Activated gamma-delta T cell treated with Interleukin-2 at 50 U/mL for 16 hours (primary cell): ENCODE measurements at places on chromosomes 2 and 18.

GRCh38 chr2:180312542-180312941 is 305.4 kb upstream of the CWC22 start:
- no peak for DNase-seq

GRCh38 chr2:71235930-71236587 is 9.2 kb upstream of the PAIP2B start:
- DNase-seq = no peak

- DNase-seq = no peak
These were observed 215.3 kb downstream of the CALCRL start for GRCh38 chr2:187232749-187233148.

DNA sequence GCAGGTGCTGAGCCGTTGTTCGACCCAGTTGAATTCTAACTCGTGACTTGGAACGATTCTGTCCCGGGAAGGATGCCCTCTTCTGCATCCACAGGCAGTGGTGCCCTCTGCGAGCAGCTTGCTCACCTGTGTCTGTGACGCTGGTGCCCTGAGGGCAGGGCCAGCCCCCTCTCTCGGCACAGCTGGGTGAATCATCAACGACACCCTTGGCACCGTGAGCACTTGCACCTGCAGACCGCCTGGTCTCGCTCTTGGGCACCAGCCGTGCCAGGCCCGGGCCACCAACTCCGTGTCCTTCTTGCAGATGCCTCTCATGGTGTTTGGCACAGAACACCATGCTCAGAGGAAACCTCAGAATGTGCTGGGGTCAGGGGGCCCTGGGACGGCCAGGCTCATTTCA is 75.0 kb downstream of the SLC66A2 start:
- DNase-seq = no peak

DNA sequence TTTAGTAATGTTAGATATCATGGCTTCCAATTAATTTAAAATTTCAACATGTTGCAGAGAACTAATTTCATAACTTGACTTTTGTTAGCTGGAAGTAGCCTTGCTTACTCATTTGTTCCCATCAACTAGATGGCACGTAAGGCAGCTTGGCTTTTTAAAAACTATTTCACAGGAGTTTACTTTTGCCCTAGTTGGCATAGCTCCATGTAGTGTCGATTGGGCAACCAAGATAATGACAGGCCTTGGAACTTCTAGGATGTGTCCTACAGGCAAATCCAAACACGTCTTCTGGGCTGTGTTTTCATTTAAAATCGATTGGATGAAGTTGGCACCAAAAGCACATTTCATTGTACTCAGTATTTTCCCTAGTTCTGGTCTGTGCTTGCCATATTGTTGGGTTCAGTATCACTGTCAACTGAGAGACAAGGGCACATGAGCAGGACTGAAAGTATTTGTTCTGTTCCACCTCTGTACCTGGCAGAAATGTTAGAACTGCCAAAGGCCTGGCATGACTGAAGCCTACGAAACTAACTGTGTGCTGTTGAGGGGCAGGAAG is 29.4 kb downstream of the HADHB start:
- no peak for DNase-seq

- no peak for DNase-seq
These were observed 21.9 kb upstream of the USP14 start for GRCh38 chr18:136433-136832.

DNA sequence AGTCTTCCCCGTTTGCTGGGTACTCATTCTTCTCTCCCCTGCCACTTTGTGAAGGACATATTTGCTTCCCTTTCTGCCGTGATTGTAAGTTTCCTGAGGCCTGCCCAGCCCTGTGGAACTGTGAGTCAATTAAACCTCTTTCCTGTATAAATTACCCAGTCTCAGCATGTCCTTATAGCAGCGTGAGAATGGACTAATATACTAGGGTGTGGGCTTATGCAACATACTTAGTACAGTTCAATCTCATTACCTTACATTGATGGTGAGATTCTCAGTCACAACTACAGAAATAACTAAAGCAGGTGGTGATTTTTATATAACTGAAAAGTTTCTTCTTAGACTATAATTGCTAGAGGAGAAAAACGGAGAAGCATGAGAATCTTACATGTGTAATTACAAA is 237.9 kb upstream of the MMADHC start:
- DNase-seq = no peak

DNA sequence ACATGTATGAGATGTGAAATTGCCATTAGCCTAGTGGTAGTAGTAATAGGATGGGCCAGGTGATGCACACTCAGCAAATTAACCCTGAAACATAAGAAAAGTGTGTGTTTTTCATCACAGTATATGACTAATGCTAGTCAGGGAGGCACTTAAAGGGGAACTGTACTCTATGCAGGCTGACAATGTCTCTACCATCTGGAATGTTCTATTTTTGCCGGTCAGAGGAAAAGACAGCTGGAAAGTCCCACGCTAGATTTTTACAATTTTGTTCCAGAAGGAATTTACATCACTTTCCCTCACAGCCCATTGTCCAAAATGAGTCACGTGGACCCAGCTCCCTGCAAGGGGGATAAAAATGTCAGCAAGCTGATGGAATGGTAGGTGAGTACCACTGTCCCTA is 746.3 kb upstream of the CHAC2 start:
- DNase-seq = no peak

DNA sequence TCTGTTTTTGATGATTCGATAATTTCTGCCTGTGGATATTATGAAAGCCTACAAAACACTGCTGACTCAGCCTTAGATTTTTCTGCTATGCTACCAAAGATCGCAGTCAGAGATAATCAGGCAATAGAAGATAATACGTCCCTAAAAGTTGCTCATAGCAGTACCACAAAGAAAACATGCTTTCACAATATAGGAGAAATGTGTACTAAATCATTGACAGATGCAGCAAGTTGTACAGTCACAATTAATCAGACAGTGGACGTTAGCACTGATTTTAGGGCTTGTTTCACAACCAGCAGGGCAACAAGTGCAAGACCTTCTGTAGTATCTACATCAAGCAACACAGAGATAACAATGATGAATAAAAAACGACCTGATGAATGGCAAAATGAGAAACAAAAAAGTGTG is 19.5 kb downstream of the RBM44 start:
- DNase-seq = no peak

DNA sequence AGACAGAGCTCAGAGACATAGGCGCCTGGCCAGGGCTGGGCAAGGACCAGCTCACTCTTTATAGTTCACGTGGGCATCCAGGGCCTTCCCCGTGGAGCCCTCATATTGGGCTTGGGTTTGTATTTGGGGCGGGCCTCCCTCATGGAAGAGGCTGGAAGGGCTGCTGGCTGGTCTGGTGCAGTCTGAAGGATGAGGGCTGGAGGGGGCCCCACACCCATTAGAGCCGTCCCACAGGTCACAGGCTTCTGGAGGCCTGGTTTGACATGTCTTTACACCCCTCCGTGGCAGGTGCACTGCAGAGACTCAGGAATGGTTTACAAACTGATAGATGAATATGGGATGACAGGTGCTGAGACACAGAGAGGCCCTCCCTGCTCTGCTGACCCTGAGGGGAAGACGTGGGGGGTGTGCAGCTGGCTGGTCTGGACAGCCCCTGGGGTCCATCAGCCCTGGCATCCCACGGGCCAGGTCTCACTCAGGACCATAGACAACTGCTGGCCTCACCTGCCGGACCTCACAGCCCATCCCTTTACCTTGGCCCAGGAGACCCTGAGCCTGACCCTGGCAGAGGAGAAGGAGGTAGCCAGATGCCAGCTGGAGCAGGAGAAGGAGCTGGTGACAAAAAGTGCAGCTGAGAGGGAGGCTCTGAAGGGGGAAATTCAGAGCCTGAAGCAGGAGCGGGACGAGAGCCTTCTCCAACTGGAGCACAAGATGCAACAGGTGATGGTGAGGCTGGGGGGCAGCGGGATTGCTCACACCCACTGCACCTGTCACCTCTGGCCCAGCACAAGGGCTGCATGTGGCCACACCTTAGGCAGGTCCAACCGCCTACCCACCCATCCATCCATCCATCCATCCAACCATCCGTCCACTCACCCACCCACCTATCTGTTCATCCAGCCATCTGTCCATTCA is 43.9 kb downstream of the CROCC2 start:
- DNase-seq = no peak

- no peak for DNase-seq
These were observed 4.1 kb downstream of the TCF23 start for GRCh38 chr2:27152796-27153464.

GRCh38 chr2:9422321-9423099 is 818 bp downstream of the ITGB1BP1 start:
- DNase-seq = peak; percentile 38

- DNase-seq = no peak
These were observed 216.0 kb downstream of the DSEL start for GRCh38 chr18:67300498-67300897.

DNA sequence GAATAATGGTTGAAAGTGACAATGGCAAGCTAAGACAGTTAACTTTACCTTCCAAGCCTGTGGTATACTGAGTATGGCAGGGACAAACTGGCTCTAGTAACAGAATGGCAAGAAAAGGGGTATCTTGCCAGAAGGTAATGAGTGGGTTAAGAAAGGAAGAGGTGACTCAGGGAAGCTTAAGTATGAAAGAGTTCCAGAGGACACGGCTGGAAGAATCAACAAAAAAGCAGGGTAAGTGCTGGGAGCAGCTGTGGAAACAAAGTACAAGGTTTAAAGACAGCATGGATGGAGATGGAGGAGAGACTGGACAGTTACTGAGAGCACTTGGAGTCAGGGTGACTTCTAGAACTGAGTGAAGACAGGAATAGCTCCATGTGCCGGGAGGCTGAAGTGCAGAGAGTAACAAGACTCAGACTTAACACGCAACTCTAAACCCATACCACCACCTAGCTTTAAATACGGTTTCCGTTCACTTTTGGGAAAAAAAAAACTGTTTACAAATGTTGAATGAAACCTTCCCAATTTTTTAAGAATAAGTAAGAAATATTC is 69.0 kb downstream of the REV1 start:
- DNase-seq = no peak

GRCh38 chr2:134739236-134739878 is 20.6 kb upstream of the TMEM163 start:
- DNase-seq = no peak

GRCh38 chr2:152166633-152167032 is 8.9 kb downstream of the STAM2 start:
- no peak for DNase-seq

DNA sequence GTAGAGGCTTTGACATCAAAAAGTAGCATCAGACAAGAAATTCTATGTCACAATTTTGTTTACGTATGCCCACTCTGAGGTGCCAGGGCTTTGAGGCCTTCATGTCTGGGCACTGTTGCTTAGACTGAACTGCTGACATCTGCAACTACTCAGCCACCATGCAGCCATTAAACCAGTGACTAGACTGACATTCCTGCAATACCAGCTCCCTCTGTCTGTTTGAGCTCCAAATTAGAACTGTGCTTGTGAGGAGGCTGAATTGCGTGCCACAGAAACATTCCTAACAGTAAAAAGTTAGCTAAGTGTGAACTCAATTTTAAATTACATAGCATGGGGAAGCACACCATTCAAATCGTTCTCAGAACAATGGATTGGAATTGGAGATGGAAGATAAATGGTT is 163.2 kb downstream of the INSIG2 start:
- no peak for DNase-seq

DNA sequence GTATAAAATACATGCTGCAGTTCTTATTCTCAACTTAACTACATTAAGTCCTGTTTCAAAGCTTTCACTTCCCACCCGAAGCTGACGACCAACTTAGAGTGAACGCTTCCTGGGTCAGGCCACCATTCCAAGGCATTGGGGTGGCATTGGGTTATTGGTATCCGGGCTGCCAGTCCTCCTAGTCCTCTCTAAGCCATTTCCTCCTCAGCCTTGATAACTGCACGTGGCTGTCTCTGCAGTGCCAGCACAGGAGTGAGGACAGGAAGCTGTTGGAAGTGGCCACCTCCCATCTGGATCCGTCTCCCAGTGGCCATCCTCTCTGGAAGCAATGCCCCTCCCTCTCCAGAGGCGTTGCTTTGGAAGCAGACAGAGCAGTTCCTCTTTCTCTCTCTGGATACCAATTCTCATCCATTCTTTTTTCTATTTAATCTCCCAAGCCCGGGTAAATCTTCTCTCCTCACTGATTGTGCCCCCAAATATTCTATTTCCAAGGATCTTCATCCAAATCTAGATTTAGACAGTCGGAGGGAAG is 354.7 kb downstream of the EIPR1 start:
- no peak for DNase-seq

GRCh38 chr2:119683713-119684443 is 4.9 kb downstream of the TMEM177 start:
- no peak for DNase-seq

- DNase-seq = no peak
These were observed 217.3 kb downstream of the ETAA1 start for GRCh38 chr2:67614454-67614853.

- DNase-seq = no peak
These were observed 25.5 kb upstream of the IL37 start for GRCh38 chr2:112885506-112885902.

DNA sequence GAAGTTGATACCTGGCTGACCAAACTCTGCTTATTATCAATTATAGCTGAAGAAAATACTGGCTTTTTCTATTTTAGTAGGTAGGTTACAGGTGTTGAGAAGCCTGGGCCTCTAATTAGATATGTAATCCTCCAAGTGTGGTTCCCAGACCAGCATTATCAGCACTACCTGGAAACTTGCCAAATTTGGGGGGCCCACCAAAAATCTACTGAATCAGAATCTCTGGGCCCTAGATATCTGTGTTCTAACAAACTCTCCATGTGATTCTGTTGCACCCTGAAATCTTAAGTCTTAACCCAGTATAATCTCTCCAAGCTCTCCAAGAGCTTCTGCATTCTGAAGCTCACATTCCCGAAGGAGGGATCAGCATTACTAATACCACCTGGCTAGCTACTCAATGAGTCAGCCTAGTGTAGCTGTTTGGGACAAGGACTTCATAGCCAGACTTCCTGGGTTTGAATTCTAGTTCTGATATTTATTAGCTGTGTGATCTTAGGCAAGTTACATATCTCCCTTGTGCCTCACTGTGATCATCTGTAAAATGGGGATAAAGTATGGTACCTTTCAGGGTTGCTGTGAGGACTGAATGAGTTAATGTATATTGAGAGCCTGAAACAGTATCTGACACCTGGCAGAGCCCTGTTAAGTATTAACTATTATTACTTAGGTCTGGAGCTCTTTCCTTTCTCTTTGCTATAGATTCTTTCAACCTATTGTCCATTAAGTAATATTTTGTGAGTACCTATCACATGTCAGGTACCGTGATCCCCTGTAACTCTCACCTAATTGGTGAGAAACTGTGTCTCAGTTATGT is 94.1 kb upstream of the CD302 start:
- no peak for DNase-seq

GRCh38 chr2:47486841-47487497 is 84.0 kb downstream of the MSH2 start:
- no peak for DNase-seq

DNA sequence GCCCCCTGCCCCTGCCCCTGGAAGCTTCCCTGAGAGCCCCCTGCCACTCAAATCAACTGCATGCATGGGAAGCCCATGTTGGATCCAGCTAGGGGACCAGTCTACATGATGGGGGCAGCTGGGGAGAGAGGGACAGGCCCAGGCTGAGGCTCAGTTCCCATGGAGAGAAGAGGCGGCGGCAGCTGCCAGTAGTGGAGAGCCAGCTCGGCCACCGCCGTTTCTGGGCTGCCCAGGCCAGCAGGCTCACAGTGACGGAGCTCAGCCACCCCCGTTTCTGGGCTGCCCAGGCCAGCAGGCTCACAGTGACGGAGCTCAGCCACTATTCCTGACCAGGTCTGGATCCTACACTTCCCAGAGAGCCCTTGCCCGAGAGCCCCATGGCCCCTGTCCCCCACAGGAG is 3.6 kb downstream of the MAB21L4 start:
- DNase-seq = no peak

GRCh38 chr2:1784087-1784486 is 39.8 kb upstream of the PXDN start:
- DNase-seq = peak; percentile 32

GRCh38 chr2:111965062-111965461 is 66.7 kb downstream of the MERTK start:
- DNase-seq = no peak
